ENCODE measurements at places on chromosomes 1 and 21.

- no peak for DNase-seq
Measured at GRCh38 chr1:34060901-34061415, 104.1 kb downstream of the CSMD2 start.

- DNase-seq: no peak
Measured at GRCh38 chr1:112877750-112878149, 78.2 kb downstream of the SLC16A1 start.

- no peak for DNase-seq
Measured at GRCh38 chr1:201639826-201640225, 100.9 kb downstream of the NAV1 start.

DNA sequence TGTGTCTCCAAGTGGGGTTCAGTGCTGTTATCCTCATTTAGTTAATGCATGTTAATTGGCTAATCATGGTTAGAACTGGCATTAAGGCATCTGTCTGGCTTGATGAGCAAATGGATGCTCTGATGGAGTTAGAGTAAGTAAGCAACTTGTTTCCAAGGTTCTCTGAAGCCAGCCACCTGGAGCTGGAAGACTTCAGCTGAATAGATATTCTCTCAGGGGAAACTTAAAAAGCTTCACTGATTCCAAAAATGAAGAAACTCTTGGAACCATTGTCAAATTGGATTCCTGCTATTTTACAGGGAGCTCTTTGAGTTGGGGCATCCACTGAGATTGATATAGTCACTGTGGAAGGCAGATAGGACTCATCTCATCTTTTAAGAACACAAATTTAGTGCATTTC, 118.9 kb downstream of the CACHD1 start:
- no peak for DNase-seq

GRCh38 chr21:44534688-44535087, 5.3 kb downstream of the KRTAP10-1 start:
- DNase-seq: no peak

DNA sequence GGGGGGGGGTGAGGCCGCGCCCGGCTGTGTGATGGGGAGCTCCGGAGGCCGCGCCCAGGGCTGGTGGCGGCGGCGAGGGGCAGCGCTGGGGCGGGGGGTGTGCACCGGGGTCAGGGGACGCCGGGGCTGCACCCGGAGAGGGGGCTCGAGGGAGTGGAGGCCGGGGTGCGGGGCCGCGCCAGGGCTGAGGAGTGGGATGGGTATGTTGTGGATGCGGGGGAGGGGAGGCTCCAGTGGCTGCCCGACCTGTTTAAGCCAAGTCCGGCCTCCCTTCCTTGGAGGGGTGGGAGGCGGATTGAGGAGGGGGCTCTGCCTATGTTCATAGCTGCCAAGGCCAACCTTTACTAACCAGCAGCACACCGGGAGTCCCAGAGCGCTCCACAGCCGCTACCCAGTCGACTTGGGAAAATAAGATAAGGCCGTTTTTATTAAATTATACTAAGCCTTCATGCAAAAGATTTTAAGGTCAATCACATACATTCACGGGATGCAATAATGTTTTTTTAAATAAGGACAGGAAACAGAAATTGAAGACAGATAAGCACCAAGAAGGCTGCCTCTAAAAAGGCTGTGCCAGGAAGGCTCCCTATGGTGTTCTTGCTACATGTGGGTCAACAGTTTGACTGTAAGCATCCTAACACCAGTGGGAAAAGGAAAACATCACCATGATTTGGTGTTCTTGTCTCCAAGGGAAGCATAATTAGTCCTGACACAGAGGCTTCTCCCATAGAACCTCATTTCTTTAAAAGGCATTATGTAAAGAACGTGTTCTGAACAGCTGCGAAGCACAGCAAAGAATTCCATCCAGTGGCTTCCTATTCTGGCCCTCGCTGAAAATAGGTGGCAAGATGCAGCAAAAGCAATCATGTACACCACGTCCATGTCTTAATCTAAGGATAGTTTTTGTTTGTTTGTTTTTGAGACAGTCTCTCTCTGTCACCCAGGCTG, 626 bp upstream of the HLCS start:
- DNase-seq: peak; percentile 34

GRCh38 chr1:110012100-110012780, 22.2 kb upstream of the STRIP1 start:
- no peak for DNase-seq

DNA sequence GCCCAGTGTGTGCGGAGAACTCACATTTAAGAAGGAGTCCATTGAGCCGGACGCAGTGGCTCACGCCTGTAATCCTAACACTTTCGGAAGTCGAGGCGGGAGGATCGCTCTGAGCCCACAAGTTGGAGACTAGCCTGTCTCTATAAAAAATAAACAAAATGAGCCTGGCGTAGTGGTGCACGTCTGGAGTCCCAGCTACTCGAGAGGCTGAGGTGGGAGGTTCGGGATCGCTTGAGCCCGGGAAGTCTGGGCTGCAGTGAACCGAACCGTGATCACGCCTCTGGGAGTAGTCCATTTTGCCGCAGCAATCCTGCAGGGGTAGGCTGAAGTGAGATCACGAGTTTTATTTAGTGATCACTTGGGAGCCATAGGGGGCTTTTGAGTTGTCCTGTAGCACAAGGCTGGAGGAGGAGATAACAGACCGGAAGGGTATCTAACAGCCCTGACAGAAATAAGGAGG, 497 bp upstream of the FUCA1 start:
- DNase-seq: no peak

DNA sequence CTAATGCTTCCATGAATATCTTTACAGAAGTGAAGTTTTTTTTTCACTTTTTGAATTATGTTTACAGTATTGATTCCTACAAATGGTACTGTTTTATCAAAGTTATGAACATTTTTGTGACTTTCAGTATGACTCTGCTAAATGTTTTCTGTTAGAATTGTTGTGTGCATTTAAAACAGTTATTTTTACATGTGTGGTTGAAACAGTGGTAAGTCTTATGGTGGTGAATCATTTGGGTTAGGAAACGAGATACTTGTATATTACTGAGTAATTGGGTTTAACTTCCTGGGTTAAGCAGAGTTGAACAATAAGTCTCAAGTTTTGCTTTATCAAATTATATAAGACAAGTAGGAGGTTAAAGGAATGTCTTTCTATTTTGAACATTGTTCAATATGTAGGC, 66.8 kb downstream of the VPS13D start:
- no peak for DNase-seq

Data from Caki2 (cell line).